ENCODE measurements at places on chromosomes 3 and 15.

DNA sequence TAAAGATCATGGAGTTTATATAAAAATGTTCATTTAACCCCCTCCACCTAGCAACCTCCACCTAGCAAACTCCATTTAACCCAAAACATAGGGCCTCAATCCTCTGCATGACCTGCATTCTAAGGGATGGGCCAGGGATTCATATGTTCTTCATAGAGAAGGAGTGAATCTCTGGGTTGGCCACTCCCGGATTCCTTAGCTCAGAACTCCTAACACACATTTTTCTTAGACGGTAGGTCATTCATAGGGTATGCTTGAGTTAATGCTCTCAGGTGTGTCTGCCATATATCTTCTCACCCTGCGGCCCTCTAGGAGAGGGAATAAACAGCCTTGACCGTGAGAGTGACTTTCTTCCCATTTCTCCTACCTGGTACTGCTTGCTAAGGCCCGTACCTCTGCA, 102.0 kb upstream of the IGSF10 start:
- DNase-seq = no peak

DNA sequence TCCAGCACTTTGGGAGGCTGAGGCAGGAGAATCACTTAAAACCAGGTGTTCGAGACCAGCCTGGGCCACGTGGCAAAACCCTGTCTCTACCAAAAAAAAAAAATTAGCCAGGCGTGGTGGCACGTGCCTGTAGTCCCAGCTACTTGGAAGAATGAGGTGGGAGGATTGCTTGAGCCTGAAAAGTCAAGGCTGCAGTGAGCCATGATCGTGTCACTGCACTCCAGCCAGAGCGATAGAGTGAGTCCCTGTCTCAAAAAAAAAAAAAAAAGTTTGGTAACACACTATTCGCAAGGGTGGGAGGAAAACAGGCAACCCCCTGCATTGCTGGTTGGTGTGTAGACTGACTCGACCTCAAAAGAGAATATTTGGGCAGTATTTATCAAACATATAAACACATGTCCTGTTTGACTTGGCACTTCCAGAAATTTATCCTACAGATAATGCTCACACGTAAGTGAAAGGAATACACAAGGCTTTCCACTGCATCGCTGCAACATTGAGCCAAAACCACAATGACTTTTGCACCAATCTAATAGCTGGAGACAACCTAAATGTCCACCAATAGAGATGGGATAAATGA, 3.1 kb upstream of the ANPEP start:
- DNase-seq = no peak

DNA sequence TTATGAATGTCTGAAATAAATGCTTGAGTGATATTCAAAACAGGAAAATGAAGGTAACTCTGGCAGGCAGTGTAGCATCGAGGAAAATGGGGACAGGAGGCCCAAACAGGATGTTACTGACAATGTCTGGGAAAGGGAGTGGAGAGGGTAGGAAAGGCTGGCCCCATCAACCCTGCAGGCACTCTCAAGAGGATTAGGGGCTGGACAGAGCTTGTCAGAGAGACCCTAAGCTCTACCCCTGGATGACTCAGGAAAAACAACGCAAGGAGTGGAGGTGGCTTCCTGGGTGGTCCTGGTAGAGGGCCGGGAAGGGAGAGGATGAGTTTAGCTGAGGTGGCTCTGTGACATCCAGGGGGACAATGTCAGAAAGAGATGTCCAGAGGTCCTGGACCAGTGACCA, 106.0 kb downstream of the RYK start:
- no peak for DNase-seq

GRCh38 chr3:99683465-99683864, 45.1 kb downstream of the COL8A1 start:
- no peak for DNase-seq

GRCh38 chr3:124878561-124879336, 8.4 kb downstream of the ITGB5 start:
- no peak for DNase-seq

DNA sequence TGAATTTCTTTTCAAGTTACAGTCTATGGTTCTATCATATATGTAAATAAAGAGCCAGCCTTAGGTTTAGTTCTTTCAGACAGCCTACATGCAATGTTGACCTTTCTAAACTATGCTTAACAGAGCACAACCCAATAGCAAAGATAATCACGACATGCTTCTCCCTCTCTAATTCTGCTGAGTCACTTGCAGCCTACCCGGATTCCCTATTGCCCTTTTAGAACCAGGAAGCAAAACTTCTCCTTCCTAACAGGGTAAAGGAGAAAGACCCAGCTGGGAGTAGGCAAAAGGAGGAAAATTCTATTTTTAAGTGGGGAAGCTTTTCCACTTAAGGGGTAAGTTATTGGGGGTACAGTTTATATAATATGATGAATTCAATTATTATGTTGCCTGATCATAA, 79.3 kb downstream of the SLC7A14 start:
- DNase-seq = no peak

All from right forelimb (tissue), 1 donor.